Hematopoietic multipotent progenitor cell treated with erythropoietin and hydrocortisone succinate and interleukin-3 and kit ligand, for 6 days (in vitro differentiated cells): ENCODE measurements at places on chromosomes 6 and 20.

DNA sequence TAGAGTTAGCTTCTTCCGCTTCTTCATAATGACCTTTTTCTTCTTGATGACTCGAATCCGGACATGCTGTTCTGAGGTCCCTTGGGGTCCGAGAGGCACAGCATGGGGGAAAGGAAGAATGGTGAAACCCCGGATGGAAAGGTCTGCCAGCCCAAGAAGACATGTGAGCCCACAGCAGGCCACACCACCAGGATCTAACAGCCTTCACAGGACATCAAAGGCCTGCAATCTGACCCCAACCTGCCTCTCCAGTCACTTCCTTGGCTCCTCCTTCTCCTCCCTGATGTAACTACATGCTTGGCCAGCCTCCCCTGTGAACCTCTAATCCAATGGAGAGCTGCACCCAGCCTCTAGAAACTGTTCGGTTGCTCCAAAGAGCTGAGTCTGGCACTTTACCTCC is 1.6 kb downstream of the CPXM1 start:
- DNase-seq, result peak; percentile 27

- no peak for DNase-seq
These were observed 235.9 kb upstream of the SUPT3H start for GRCh38 chr6:45613656-45614055.

GRCh38 chr6:127824061-127824460 is 76.8 kb downstream of the THEMIS start:
- DNase-seq, result no peak

GRCh38 chr6:106287215-106287614 is 38.3 kb downstream of the ATG5 start:
- DNase-seq, result peak; percentile 63

DNA sequence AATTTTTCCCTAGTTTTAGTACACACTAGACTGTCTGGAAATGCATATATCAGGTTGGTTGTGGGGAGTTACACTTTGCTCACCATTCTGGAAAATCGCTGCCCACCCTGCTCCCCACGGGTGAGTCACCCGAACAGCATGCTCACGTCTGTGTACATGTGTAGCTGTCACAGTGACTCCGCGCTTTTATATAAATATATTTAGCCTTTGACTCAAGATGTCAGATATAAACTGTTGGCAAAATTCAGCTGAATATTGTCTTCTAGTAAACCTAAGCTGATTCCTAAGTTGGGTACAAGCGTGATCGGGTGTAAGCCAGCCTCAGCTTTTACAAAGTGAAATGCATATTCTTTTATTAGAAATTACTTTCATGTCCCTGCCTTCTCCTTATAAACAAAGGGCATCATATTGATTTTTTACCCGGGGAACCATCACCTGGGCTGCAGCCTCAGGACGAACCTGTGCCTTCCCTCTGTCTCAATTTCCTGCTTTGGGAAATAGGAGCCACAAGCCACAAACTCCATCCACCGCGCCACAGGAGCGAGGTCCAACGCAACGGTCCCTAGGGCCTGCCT is 4.3 kb downstream of the SDCBP2 start:
- DNase-seq, result no peak

DNA sequence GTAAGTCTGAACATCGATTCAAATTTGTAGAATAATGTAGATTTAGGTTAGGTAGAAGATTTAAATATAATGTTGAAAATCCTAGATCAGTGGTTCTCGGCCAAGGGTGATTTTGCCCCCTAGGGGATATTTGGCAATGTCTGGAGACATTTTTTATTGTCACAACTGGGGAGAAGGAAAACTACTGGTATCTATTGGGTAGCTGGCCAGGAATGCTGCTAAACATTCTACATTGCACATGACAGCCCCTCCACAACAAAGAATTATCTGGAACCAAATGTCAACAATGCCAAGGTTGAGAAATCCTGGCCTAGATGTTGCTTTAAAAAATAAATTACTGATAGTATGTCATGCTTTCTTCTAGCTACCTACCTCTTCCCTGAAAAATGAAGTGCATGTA is 76.1 kb downstream of the HIVEP2 start:
- DNase-seq, result no peak
